ENCODE measurements at places on chromosomes 16 and 17. TPM values are rescaled to one million over a fixed set of nuclear protein-coding genes. Genes with fewer than 3 reads are reported as not detected.

DNA sequence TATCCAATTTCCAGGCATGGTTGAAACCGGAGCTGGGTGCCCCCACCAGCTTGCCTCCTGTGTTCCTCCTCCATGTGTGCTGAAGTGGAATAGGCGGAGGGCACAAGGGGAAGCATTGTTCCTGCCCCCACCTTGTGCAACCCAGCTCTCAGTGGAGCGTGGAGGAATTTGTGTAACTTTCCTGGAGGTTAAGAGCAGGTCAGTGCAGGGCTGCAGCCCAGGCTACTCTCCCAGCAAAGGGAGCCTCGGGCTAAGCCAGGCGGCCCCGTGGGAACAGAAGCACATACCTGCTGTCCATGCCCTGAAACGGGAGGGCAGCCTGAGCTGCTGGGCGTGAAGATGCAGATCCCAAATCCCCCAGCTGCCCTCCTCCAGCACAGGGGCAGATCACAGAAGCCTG is 158.8 kb upstream of the LHX1 start:
- no peak for DNase-seq

- DNase-seq = no peak
These were observed 200.5 kb upstream of the NLRP1 start for GRCh38 chr17:5784791-5785190.

DNA sequence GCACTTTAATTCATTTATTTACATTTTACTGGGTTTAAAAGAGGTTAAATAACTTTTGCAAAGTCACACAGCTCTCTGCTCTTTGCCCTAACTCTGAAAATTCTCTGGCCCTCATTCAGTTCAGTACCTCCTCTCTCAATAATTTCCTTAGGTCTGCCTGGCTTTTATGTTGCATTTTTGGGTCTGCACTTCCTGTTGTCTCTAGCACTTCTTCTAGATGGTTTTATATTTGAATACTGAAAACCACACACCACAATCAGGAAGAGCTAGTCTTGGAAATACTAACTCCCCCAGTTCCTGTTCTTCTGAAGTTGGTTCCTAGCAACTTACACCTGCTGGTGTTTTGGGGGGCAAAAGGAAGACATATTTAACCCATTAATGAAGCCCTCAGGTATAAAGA is 577.9 kb downstream of the HS3ST4 start:
- no peak for DNase-seq

- peak; percentile 4 for DNase-seq
These were observed 74.0 kb upstream of the HLF start for GRCh38 chr17:55190748-55191147.

Gene KRT32
- not detected for total RNA-seq

Gene GRAPL
- total RNA-seq = not detected

Gene POLR3E
- total RNA-seq = 38.2 TPM

DNA sequence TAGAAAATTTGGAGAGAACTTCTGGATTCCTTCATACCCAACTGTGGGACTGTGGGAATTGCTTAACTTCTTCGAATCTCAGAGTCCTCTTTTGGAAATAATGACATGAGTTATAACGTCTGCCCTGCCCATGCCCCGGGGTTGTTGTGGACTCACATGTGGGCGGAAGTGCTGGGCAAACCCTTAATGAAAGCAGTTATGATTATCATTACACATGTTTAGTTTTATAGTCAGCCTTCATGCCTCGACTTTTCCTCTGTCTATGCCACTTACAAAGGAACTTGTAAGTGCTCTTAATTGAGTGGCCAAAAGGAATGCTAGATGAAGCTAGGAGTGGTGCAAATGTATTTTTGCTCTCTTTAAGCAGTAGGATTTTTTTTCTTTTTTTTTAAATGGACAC is 3.9 kb downstream of the KRT27 start:
- DNase-seq = no peak

- DNase-seq = no peak
These were observed 35.5 kb downstream of the SHISA6 start for GRCh38 chr17:11276486-11276885.

- DNase-seq = no peak
These were observed 18.3 kb upstream of the CACNG4 start for GRCh38 chr17:66946251-66946650.

- no peak for DNase-seq
These were observed 405 bp upstream of the CBLN1 start for GRCh38 chr16:49281843-49282642.

GRCh38 chr17:3040882-3041281 is 22.5 kb downstream of the OR1D5 start:
- no peak for DNase-seq

GRCh38 chr17:79797492-79798298 is 818 bp upstream of the CBX8 start:
- no peak for DNase-seq

- DNase-seq = no peak
These were observed 55.5 kb upstream of the IL34 start for GRCh38 chr16:70590722-70591415.

- DNase-seq = no peak
These were observed 17.6 kb downstream of the TRPV3 start for GRCh38 chr17:3539881-3540540.

Gene CD19
- not detected for total RNA-seq

- peak; percentile 41 for DNase-seq
These were observed 6.2 kb downstream of the JPH3 start for GRCh38 chr16:87608400-87608985.
